Ovary (tissue), 10 donors: ENCODE measurements at places on chromosomes 7 and 10. TPM values are rescaled to one million over a fixed set of nuclear protein-coding genes. Genes with fewer than 3 reads are reported as not detected.

Gene HOXA7
- polyA plus RNA-seq = 0.53 TPM

Gene NEUROG3
- not detected for polyA plus RNA-seq

Gene SH3PXD2A
- 37.4 TPM for polyA plus RNA-seq

Gene GPR15LG
- polyA plus RNA-seq = not detected

Gene PRKAG2
- 32.1 TPM for polyA plus RNA-seq
